ENCODE measurements at places on chromosomes 5 and 9. TPM values are rescaled to one million over a fixed set of nuclear protein-coding genes. Genes with fewer than 3 reads are reported as not detected.

NXNL2 gene
- total RNA-seq, result 4.3 TPM

GARIN3 gene
- total RNA-seq, result not detected

HCN1 gene
- total RNA-seq, result not detected

INSYN2B gene
- total RNA-seq, result 0.17 TPM

IFNA2 gene
- total RNA-seq, result not detected

RGS14 gene
- 14.5 TPM for total RNA-seq

BHMT gene
- total RNA-seq, result 0.88 TPM

TEX48 gene
- total RNA-seq, result not detected

PTGR1 gene
- 52.2 TPM for total RNA-seq

VLDLR gene
- 28.5 TPM for total RNA-seq

LRRC19 gene
- not detected for total RNA-seq

PCDHB14 gene
- 1.5 TPM for total RNA-seq

ENTPD8 gene
- not detected for total RNA-seq

NUTM2F gene
- total RNA-seq, result not detected

TNFSF8 gene
- not detected for total RNA-seq

Data from kidney epithelial cell (primary cell).